ENCODE measurements at places on chromosomes 1 and 21. TPM values are rescaled to one million over a fixed set of nuclear protein-coding genes. Genes with fewer than 3 reads are reported as not detected.

The PAPPA2 gene
- 0.06 TPM for polyA plus RNA-seq

The PALMD gene
- not detected for polyA plus RNA-seq

The FAM72D gene
- 4.9 TPM for polyA plus RNA-seq

The DCDC2B gene
- not detected for polyA plus RNA-seq

The KCNJ6 gene
- polyA plus RNA-seq: 0.20 TPM

The MRPL55 gene
- 244 TPM for polyA plus RNA-seq

The TP73 gene
- polyA plus RNA-seq: 4.2 TPM

The OR2L3 gene
- polyA plus RNA-seq: not detected

The FNDC5 gene
- polyA plus RNA-seq: 3.2 TPM

The S100A7A gene
- polyA plus RNA-seq: not detected

The USH2A gene
- polyA plus RNA-seq: 0.02 TPM

The KLHDC8A gene
- polyA plus RNA-seq: 1.9 TPM

The COL9A2 gene
- polyA plus RNA-seq: 3.3 TPM

The DDX59 gene
- polyA plus RNA-seq: 8.3 TPM

The PKN2 gene
- polyA plus RNA-seq: 7.8 TPM

The SELENON gene
- 67.3 TPM for polyA plus RNA-seq

The TBX15 gene
- 0.14 TPM for polyA plus RNA-seq

The ITGB2 gene
- polyA plus RNA-seq: 0.89 TPM

All from H1 (cell line).